ENCODE measurements at places on chromosomes 3 and 15.

- DNase-seq = no peak
Measured at GRCh38 chr15:88040516-88040915, 216.0 kb downstream of the NTRK3 start.

DNA sequence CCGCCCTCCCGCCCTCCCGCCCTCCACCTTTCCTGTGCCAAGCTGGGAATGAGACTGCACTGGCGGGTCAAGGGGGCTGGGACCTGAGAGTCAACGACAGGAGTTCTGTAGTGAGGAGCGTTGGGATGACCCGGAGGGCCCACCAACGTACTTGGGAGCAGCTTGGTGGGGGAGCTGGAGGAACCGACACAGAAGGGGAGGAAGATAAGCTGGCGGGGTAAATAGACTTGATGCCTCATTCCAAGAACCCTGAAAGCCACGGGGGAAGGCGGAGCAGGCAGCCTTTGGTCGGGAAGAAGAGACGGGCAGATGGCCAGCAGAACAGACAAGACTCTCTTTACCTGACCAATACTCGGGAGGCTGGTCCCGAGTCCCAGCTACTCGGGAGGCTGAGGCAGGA is 277 bp downstream of the FMN1 start:
- no peak for DNase-seq

DNA sequence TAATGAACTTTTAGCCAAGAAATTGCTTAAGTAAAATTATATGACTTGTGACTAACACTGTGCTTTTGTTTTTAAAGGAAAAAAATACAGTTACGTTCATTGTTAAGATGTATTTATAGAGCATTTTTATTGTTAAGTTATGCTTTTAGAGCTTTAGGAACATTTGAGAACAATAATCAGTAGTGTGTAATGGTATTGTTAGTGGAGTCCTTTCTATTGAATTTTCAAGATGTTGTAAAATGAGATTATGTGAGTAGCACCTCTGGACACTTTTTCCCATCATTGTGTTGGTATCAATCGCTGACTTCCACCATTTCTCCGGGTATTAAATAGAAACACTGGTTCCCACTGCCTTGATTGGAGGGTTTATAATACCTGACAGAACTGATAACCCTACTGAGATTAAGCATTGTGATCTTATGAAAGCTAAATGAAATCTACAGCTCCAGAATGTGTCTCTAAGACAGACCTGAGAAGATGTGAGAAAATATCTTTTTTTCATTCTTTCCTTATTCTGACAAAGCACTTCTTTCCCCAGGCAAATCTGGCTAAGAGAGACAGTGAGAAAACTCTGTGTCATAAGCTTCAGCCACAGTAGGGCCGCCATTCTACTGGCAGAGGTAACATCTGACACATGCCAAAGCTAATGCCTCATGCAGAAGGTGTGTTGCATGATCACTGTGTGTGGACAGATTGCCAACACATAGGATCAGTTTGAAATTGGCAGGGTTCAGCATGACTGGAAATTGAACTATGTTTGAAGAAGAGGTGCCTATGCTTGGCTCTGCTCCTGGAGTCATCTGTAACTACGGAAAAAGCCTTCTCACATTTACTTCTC is 610.8 kb downstream of the MECOM start:
- DNase-seq = no peak

- DNase-seq = no peak
Measured at GRCh38 chr3:189712906-189713483, 81.8 kb downstream of the TP63 start.

DNA sequence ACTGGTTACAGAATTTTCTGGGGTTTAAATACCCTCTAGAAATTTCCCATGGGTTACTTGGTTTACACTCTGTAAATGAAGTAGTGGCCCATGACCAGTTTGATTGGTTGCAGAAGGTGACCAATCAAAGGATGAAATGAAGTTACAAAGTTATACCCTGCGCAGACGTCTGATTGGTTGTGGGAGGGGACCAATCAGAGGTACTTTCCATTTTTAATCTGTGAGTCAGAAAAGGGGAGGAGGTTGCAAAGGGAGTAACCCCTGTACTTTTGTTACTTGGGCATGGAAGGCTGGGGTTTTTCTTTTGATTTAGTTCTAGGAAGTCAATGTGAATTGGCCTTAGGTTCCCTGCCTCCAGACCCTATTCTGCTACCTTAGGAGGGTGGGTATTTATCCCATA is 18.7 kb upstream of the APH1B start:
- no peak for DNase-seq

GRCh38 chr3:127785711-127786265 is 36.5 kb downstream of the MGLL start:
- DNase-seq = no peak

DNA sequence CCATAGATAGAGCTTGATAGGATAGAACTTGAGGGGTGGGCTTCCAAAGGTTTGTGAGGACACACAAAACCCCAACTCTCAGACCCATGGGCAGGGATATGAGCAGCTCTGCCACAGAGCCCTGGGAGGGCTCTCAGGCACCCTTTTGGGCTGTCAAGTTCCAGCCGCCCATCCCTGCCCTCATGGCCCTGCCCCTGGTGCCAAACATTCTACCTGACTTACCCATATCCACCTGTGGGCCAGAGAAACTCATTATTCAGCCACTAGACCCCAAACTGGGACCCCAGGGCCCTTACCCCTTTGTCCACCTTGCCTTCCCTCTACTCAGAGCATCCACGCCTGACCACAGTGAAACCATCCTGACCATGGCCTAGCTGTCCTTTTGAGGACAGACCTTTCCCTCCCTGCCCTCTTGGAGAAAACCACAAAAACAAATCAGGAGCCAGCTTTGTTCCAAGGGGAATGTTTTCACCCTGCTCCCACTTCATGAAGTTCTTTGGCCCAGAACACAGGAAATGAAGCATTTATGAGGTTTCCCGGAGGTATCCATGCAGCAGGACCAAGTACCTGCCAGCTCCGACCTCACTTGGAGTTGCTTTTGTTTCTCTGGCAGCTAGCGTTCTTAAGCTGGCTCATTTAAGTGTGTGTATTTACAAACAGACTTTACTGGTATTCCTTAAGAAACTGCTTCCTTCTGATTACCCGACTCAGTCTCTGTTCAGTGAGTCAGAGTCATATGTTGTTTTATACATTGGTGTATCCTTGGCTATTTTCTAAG is 34.2 kb upstream of the GALNT15 start:
- DNase-seq = no peak

GRCh38 chr15:68449389-68449788 is 17.4 kb upstream of the ITGA11 start:
- DNase-seq = no peak

Data from cerebellar nuclear complex (tissue), 1 donor.